OCI-LY7 (cell line): ENCODE measurements at places on chromosomes 11 and 22. TPM values are rescaled to one million over a fixed set of nuclear protein-coding genes. Genes with fewer than 3 reads are reported as not detected.

PHLDA2 gene
- total RNA-seq = 0.34 and 0.50 TPM in 2 replicates

OR51A2 gene
- not detected in 2 replicates for total RNA-seq

FAM180B gene
- 0.23 and 0.26 TPM in 2 replicates for total RNA-seq

CCDC81 gene
- total RNA-seq = 0.87 and 1.0 TPM in 2 replicates

SMIM38 gene
- total RNA-seq = 0.11 and 0.77 TPM in 2 replicates

- DNase-seq = no peak
Measured at GRCh38 chr11:18778468-18778867, 13.1 kb downstream of the PTPN5 start.

DNA sequence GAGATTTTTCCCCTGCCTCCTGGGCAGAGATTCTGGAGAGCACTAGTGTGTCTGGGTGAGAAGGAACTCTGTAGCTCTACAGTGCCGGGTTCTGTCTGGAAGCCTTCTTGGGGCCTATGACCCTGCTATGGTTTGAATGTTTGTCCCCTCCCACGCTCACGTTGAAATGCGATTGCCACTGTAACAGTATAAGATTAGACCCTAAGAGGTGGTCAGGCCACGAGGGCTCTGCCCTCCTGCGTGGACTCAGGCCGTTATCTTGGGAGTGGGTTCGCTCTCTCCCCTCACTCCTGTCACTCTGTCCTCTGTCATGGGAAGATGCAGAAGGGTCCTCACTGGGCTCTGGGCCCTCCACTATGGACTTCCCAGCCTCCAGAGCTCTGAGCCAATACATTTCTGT lies 3.5 kb downstream of the AP5B1 start:
- no peak for DNase-seq

DNA sequence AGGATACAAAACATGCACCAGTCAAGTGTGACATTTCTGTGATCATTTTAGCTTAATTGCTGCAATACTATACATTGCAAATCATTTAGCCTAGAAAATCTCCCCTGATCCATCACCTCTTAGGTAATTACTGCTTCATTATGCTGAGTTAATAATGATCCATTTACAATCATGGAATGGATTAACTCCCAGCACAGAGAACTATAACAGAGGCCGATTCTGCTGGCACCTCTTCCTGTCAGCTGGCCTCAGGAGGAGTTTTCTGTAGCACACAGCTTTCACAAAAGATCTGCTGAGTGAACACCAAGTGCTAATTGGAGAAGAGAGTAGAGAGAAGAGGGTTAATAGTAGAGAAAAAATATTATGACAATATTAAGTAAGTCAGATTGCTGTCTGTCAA lies 591.8 kb upstream of the KIRREL3 start:
- no peak for DNase-seq

- no peak for DNase-seq
Measured at GRCh38 chr11:27505781-27506180, 788 bp downstream of the LIN7C start.

DNA sequence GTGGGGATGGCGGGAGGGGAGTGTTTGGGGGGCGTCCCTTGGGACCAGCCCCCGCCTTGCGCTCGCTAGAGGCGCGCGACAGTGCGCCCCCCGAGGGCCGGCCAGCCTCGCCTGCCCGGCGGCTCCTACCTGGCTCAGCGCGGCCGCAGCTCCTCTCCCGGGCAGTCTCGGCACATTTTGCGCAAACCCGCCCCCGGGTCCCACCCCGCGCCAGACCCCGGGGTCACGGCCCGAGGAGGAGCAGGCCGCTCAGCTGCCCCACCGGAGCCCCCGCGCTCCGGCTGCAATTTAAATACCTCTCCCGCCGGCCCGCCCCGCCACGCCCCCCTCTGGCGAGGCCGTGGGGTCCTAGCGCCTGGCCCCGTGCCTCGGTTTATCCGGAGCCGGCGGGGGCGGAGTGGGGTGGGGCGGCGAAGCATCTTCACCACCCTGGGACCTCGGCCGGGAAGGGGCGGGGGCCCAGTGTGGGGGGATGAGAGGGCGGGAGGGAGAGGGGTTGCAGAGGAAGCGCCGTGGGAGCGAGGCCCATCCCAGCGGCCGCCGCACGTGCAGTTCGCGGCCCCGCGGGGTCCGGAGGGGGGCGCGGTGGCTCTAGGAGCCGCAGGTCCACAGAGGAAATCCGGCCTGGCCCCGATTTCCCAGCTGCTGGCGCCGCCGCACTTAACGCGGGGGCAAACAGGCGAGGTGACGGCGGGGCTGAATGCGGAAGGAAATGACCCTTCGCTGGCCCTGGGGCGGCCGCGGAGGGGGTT lies at the start of gene LRRC32:
LRRC32 (minus strand) TSS at position 263 of the 752 bp plus-strand sequence. CDS start 4,793 bp downstream, outside the sequence.
- DNase-seq = peak; percentile 83

DNA sequence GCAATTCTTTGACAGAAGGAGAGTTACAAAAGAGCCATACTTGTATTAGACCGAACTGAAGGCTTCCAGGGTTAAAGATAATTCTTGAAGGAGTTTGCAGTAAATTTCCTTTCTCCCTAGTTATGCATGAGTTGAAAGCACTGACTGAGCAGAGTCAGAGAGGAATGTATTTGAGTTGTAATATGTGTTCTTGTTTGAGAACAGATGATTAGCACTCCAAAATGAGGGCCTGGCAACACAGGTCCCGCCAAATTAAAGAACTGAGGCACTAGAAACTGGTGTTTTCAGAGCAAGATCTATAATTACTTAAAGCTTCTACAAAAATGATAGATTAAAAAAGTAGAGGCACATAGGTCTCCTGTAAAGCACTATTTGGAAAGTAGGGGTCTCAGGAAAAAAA lies 970.4 kb downstream of the OPCML start:
- DNase-seq = no peak

GRCh38 chr11:128208329-128209137 lies 378.8 kb downstream of the ETS1 start:
- DNase-seq = no peak

- DNase-seq = no peak
Measured at GRCh38 chr11:125583496-125583895, 9.2 kb upstream of the STT3A start.

DNA sequence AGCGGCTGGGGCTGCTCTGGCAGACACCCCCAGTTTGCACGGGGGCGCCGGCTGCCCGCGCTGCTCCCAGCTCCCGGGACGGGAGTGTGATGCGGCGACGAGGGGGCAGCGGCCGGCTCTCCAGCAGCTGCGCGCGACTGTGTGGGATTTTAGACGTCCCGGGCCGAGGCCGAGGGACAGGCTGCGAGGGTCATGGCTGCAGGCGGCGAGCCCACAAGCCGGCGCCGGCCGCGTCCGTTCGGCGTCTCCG lies 159 bp downstream of the FZD4 start:
- no peak for DNase-seq

- no peak for DNase-seq
Measured at GRCh38 chr22:46007848-46008261, 30.9 kb upstream of the WNT7B start.

- DNase-seq = no peak
Measured at GRCh38 chr11:32510039-32510438, 73.6 kb upstream of the EIF3M start.
